Foreskin keratinocyte (primary cell): ENCODE measurements at places on chromosomes 12 and 14.

DNA sequence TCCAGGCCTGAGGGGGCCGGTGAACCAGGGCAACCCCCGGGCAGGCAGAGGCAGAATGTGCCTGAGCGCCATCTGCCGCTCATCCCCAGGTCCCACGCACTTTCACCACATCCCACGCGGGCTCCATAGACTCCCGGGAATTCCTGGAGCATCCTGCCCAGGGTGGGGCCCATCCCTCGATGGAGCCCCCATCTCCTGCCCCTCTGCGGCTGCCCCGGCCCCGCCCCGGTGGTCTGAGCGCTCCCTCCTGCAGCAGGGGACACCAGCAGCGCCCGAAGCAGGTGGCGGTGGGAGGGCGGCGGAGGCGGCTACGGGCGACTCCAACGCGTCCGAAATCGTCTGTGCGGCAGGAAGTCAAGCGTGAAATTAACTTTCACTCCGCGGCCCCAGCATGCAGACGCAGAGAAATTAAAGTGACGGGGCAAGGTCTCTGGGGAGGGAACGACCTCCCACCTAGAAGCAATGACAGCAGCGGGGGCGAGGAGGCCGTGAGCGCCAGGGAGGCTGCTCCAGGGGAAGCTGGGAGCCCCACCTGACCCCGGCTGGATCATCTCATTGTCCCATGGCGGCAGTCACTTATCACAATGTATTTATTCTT, 122.2 kb downstream of the NCOR2 start:
- no peak for DNase-seq

DNA sequence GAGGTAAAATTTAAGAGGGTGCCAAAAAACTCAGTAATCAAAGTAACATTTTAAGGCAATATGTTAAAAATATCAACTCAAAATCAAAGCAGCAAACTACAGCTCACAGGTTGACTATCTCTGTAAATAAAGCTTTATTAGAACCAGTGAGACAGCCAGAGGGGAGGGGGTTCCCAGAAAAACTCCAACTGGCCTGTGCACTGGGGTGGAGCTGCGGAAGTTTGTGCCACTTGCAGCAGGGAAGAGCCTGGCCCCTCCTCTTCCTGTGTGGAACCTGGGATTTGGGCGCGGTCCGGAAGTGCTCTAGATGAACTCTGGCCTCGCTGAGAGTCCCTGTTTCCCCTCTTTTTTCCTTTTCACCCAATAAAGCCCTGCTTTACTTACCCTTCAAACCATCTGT, 8.1 kb downstream of the STON2 start:
- DNase-seq, result no peak

- no peak for DNase-seq
Measured at GRCh38 chr14:80942191-80942600, 658 bp upstream of the CEP128 start.

- DNase-seq, result no peak
Measured at GRCh38 chr12:15044471-15044870, 71.6 kb downstream of the PDE6H start.

- no peak for DNase-seq
Measured at GRCh38 chr14:103698380-103699260, 16.6 kb downstream of the XRCC3 start.

DNA sequence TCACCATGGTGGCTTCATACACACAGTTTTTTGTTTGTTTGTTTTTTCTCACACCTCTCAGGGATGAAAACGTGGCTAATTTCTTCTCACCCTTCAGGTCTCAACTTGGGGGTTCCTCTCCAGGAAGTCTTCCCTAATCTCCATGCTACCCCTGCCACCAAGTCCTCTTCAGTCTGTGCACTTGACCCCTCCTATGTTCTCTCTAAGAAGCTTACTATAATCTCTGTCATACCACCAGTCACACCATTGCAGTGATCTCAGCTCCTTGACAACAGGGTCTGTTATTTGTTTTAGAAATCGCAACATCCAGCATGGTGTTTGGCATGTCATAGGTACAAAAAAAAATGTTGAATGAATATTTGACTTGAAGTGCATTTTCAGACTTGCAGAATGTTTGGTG, 83.4 kb downstream of the PRORP start:
- DNase-seq, result no peak

DNA sequence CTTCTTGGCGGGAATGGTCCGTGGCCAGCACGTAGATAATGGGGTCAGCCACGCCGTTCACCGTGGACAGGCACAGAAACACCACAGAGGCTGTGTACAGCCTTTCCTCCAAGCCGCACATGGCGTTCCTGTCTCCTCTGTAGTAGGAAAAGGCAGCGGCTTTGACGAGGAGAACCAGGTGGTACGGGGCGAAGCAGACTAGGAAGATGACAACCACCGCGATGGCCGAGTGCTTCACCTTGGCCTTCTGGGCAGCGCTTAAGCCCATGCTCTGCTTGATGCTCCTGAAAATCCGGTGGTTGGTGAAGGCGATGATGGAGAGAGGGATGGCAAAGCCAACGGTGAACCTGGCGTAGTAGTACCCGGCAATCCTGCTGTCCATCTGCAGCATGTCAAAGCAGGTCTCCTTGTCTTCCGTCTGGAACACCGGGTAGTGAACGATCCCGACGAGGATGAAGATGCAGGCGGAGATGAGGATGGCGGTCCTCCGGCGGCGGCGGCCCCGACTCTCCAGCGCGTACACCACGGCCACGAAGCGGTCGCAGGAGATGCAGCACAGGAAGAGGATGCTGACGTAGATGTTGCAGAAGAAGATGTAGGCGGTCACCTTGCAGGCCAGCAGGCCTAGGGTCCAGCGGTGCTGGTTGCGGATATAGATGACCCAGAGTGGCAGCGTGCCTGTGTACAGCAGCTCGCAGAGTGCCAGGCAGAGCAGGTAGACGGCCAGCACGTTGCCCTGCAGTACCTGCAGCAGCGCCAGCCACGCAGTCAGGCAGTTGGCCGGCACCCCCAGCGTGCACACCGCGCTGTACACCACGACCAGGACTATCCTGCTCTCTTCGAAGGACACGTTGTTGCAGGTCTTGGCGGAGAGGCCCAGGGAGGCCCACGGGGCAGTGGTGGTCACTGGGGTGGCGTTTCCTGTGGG, 13.8 kb downstream of the GPR132 start:
- no peak for DNase-seq

- DNase-seq, result peak; percentile 58
Measured at GRCh38 chr12:64387197-64387816, 3.3 kb downstream of the C12orf56 start.

- DNase-seq, result no peak
Measured at GRCh38 chr12:109860977-109861376, 19.4 kb downstream of the GLTP start.

- DNase-seq, result no peak
Measured at GRCh38 chr12:51368640-51369517, 22.3 kb downstream of the GALNT6 start.

DNA sequence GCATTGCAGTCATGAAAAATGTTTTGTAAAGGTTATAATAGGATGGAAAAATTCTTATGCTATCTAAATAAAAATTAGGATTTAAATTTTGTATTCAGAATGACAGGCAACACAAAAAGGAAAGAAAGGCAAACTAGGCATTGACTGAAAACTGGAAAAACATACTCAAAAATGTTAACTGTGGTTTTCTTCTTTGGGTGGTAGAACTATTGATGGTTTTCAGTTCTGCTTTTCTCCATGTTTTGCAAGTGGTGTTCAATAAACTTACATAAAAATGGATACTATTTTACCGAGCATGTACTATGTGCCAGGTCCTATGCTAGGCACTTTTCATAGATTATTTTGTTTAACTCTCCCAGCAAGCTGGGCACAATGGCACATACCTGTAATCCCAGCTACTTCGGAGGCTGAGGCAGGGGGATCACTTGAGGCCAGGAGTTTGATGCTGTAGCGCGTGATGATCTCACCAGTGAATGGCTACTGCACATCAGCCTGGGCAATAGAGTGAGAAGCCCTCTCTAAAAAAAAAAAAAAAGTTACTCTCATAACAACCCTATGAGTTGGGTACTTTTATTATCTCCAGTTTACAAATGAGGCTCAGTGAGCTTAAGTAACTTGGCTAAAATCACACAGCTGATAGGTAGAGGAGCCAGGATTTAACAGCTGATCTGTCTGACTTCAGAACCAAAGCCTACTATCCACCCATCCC, 26.3 kb upstream of the TCP11L2 start:
- DNase-seq, result no peak

- DNase-seq, result no peak
Measured at GRCh38 chr12:98456041-98456440, 59.3 kb upstream of the TMPO start.

- no peak for DNase-seq
Measured at GRCh38 chr12:54798651-54799050, 55.7 kb upstream of the MUCL1 start.
